ENCODE measurements at places on chromosomes 1 and 21.
A peak's percentile ranks its signal among the peaks of the same experiment; 100 is the strongest.

GRCh38 chr1:4668743-4669700 is 14.6 kb downstream of the AJAP1 start:
- DNase-seq: no peak

- DNase-seq: no peak
Observed at GRCh38 chr1:26544126-26544525, 14.6 kb downstream of the RPS6KA1 start.

- DNase-seq: no peak
Observed at GRCh38 chr1:220877377-220878095, 1.7 kb upstream of the HLX start.

GRCh38 chr21:36403713-36404112 is 18.5 kb downstream of the CHAF1B start:
- DNase-seq: no peak

- DNase-seq: no peak
Observed at GRCh38 chr21:45859762-45860357, 121.7 kb upstream of the COL6A1 start.

DNA sequence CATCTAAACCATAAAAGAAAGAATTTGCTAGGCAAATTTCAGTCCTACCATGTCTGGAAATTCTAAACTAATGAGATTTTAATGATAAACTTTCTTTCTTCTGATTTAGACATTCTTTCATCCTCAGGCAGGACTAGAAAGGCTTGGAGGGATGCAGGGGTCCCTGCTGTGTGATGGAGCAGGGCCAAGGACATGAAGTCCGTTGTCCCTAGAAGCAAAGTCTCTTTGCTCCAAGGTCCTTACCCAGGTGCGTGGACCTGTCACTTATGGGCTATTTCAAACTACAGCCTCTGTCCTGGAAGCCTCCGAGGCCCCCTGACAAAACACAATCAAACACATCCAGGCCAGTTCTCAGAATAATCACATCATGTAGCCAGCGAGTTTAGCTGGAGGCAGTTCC is 26.6 kb downstream of the URB1 start:
- DNase-seq: no peak

- no peak for DNase-seq
Observed at GRCh38 chr1:67274623-67275325, 32.9 kb upstream of the IL12RB2 start.

DNA sequence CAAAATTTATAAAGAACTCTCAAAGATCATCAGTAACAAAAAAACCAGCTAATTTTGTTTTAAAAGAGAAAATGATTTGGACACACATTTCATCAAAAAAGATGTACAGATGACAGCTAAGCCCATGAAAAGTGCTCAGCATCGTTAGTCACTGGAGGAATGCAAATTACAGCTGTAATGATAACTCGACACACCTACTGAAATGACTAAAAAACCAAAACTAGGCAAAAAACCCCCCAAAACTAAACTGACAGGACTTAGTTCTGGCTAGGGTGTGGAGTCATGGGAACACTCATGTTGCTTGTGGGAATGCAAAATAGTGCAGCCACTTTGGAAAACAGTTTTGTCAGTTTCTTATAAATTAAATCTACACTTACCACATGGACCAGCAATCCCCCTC is 59.5 kb downstream of the CNIH3 start:
- DNase-seq: no peak

DNA sequence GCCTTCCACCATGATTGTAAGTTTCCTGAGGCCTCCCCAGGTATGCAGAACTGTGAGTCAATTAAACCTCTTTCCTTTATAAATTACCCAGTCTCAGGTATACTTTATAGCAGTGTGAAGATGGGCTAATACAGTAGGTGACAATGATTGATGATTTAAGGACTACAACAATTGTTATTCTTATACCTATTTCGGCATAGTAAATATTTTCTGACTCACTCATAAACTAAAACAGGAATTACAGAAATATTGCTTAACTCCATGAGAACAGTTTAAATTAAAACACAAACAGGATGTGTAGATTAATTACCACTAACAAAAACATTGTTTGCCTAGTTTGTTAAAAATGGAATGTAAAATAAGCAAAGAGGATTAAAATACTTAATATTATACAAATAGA is 839.9 kb downstream of the LTN1 start:
- DNase-seq: no peak

DNA sequence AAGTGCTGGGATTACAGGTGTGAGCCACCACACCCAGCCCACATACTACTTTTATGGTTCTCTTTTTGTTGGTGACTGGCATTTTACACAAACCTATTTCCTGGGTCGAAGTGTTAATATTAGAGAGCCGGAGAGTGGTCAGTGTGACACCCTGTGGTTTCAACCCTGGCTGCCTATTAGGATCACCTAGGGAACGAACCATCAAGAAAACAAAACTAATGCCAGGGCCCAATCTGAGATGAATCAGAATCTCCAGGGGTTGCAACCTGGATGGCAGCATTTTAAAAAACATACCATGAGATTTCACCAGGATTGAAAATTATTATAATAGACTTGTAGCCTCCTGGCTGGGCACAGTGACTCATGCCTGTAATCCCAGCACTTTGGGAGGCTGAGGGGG is 6.1 kb downstream of the MRPS21 start:
- no peak for DNase-seq

DNA sequence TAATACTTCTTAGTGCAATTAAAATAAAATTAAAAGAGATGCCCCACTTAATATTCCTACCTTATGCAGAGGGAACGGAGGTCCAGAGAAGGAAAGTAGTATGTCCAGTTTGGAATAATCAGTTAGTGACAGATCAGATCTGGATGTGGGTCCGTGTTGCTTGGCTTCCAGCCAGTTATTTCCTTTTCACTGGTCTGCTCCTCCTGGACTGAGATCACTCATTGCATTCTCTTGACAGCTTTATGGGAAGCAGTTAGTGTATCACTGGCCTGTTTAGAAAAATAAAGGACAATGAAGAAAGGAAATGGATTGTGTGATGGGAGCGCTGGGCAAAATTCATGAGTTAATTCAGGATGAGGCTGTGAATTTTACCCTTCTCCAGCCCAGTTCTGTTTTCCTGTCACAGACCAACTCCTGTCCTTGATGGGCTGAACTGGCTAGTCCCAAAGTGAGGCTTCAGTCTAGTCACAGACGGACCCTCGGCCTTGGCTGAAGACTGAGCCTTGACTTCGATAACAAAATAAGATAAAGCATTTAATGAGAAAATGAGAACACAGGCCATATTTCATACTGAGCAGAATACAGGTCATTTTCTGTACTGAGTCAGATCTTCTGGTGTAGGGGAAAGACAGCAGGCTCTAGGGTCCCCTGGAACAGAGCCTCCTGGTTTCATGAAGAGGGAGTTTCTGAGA is 85.2 kb upstream of the TRABD2B start:
- DNase-seq: no peak

- DNase-seq: peak; percentile 98
Observed at GRCh38 chr21:38277501-38278131, 20.8 kb downstream of the KCNJ15 start.

DNA sequence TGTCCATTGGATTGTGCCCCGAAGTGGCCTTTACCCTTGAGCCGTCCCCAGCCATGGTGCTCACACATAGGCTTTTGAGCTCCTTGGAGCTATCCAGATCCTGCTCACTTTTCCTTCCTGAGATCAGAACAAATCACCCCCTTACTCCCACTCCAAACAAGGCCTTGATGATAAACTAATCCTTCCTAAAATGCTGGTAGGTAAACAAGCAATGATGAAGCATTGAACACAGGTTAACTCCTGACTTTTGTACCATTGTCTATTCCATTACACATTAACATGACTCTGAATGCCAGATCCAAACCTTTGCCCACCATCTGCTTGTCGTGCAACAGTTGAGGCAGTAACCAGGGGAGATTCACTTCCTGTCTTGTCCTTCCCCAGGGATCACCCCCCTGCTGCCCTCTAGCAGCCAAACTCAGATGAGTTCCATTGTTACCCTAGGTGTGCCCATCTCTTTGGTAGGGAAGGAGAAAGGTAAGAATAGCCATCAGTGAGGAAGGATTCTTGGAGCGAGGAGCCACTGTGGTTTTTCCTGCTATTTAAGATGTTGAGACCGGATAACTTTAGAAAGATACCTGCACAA is 79.5 kb upstream of the DNAJC6 start:
- no peak for DNase-seq

DNA sequence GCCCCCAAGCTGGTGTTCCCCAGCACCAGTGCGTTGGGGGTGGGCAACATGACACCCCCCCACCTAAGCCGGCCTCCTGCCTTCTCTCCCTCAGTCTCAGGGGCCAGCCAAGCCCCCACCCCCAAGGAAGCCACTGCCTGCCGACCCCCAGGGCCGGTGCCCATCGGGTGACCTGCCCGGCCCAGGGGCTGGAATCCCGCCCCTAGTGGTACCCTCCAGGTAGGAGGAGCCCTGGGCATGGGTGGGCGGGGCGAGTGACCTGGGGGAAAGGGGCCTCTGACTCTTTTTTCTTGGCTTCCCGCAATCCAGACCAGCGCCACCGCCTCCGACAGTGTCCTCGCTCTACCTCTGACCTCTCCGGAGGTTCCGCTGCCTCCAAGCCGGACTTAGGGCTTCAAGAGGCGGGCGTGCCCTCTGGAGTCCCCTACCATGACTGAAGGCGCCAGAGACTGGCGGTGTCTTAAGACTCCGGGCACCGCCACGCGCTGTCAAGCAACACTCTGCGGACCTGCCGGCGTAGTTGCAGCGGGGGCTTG is 1.3 kb upstream of the EFNA4 start:
- no peak for DNase-seq

- no peak for DNase-seq
Observed at GRCh38 chr21:14353231-14353630, 29.7 kb downstream of the HSPA13 start.

GRCh38 chr1:57420981-57421785 is 2.7 kb downstream of the DAB1 start:
- no peak for DNase-seq

DNA sequence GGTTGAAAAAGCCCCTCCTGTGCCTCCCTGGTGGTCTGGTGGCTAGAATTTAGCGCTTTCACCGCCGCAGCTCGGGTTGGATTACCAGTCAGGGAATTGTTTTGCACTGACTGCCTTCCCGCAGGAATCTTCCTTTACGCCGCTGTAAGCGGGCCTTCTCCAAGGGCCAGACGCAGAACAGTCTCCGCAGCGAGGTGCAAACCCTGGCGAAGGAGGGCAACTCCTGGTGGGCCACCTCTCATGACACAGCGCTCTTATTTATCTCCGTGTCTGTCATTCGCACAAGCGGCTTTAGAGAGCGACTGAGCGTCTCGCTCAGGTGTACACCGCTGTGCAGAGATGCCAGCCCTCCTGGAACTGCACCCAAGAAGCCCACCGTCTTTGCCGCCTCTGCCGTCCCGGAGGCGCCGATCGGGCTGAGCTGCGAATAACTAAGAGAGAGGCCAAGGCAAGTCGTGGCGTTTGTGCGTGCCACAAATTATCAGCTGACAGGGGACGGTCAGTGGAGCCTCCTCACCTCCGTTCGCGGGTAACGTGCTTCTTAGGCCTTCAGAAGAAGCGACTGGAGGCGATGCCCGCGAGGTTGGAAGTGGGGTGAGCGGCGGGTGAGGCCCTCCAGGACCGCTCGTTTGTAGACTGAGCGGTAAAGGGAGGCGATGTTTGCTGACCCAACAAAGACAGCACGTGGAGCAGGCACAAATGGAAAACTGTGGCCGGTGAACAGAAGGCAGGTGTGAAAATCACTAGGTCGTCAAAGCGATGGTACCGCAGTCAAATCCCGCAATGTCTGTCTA is 93.5 kb downstream of the PRKAB2 start:
- no peak for DNase-seq

- no peak for DNase-seq
Observed at GRCh38 chr1:202615501-202616354, 94.5 kb downstream of the SYT2 start.

- DNase-seq: peak; percentile 83
Observed at GRCh38 chr1:14516974-14517840, 81.3 kb upstream of the KAZN start.

DNA sequence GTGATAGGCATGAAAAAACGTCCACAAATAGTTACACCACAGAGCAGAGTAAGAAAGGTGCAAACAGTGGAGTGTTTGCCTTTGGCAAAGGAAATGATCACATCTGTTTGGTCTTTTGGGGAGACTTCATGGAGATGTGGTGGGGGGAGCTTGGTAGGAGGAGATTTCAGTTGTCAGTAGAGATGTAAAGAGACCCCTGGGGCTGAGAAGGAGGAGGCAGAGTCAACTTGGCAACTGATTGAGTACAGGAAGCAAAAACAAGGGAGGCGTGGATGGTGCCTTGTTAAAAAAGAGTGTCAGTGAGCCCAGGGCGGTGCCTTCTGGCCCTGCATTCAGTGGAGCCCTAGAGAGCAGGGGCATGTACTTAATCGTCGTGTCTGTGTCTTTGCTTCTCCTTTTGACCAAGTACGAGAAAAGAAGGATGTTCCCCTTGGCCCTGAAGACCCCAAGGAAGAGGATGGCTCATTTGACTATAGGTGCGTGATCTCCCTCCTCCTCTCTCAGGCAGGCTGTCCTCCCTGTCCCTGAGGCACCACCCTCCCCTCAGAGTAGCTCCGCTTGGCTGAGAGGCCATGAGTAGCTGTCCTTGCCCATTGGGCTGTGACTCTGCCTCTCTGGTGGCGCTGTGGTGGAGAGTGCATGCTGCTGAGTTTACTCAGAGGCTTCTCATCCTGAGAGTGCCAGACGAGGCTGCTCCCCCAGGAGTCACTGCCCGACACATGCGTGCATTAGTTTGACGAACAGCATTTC is 30.4 kb upstream of the CNTN2 start:
- DNase-seq: no peak

GRCh38 chr1:110630839-110631663 is 24.9 kb upstream of the KCNA2 start:
- no peak for DNase-seq

DNA sequence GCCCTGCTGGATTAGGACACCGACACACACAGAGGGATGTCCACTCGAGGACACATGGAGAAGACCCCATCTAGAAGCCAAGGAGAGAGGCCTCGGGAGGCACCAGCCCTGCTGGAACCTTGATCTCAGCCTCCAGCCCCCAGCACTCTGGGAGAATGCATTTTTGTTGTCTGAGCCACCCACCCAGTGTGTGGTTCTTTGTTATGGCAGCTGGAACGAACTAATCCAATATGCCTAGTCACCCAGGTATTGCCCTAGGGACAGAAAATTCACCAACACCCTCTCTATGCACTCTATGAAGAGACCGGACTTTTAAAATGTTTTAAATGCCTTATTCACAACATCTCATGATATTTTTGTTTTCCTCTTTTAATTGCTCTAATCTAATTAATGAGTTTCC is 117.4 kb downstream of the CRYAA start:
- no peak for DNase-seq

DNA sequence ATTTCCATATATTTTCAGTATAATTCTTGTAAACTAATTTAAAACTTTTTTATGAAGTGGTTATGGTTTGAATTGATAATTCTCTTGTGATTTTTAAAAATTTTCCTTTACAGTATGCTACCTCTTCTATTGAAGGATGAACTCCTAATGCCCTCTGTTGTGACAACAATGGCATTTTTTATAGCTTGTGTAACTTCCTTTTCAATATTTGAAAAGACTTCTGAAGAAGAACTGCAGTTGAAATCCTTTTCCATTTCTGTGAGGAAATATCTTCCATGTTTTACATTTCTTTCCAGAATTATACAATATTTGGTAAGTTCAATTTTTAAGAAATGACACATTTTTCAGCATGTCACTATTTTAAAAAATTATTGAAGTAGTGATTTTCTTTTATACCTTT is 61.4 kb downstream of the ALG6 start:
- DNase-seq: no peak

GRCh38 chr1:56535939-56536338 is 43.4 kb downstream of the PLPP3 start:
- no peak for DNase-seq

- DNase-seq: no peak
Observed at GRCh38 chr1:228016181-228016510, 9.3 kb downstream of the WNT3A start.

Measured in HS-5 (cell line).